ENCODE measurements at places on chromosomes 3 and 15.

DNA sequence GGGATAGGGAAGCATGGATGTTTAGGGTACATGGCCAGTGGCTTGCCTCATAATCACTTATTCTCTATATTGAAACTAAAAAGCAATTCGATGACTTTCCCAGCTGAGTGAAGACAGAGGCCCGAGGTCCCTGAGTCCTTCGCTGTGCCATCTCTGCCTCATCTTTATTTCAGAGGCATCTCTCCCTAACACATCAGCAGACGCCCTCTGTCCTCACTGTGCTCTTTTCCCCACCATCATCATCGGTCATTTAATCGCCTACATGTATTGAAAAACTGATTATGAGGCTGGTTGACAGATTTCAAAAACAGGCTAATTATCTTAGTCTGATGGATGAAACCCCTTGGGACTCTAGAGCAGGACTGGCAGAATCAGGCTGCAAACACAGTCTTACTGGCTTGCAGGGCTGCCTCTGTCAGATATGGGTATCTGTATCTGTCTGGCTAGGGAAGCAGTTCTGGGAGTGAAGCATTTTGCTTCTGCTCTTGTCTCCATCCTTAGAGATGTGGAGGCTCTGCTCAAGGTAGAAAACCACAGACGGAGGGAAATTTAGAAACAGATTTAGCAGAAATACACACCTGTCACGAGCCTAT is 291.0 kb upstream of the CHRM5 start:
- no peak for DNase-seq

DNA sequence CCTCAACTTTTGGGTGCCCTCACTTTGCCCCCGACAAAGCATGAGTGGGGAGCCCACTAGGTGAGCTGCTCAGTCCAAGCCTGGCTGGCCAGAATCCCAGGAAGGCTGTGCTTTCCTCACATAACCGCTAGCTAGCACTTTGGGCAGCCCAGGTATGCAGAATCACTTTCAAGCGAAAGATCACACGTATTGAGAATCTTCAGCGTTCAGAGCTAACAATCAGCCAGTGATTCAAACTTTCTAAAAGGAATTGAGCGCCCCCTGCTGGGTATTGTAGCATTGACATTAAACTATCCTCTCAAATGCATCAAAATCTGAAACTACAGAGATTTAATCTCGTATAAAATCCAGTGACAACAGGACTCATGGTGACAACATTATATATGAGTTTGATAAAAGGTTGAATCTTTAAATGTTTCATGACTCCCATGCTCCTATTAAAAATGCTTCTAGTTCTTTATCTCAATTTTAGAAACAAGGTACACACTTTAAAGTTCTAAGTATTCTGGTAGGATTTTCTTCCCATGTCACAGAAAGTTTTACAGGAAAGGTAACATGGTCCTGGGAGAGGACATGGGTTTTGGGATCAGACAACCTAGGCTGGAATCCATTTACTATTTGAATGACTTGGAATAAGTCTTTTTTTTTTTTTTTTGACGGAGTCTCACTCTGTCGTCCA is 11.8 kb downstream of the ANAPC13 start:
- DNase-seq = peak; percentile 34

DNA sequence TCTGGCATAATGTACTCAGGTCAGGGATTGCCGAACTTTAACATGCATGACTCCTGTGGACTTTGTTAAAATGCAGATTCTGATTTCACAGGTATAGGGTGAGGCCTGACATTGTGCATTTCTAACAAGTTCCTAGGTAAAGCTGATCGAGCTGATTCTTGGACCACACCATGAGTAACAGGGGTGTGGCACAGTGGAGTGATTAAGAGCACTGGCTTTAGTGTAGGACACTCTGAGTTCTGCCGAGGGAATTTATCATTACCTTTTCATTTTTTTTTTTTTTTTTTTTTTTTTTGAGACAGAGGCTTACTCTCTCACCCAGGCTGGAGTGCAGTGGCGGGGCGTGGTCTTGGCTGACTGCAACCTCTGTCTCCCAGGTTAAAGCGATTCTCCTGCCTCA is 169.3 kb downstream of the ADAMTS9 start:
- no peak for DNase-seq

DNA sequence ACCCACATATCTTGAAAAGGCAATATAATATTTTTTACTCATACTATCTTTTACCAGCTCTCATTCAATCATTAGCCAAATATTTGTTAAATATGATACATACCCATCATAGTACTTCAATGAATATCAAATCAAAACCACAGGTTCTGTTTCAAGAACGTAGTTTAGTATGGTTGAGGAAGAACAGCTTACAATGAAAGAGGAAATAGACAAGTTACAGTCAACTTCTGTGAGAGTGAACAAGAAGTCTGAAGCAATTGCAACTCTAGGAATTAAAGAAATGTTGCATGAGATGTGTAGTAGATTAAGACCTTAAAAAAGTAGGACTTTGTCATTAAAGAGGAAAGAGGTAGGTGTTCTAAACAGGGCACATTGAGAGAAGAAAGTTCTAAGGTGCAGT is 9.3 kb downstream of the BCHE start:
- no peak for DNase-seq

DNA sequence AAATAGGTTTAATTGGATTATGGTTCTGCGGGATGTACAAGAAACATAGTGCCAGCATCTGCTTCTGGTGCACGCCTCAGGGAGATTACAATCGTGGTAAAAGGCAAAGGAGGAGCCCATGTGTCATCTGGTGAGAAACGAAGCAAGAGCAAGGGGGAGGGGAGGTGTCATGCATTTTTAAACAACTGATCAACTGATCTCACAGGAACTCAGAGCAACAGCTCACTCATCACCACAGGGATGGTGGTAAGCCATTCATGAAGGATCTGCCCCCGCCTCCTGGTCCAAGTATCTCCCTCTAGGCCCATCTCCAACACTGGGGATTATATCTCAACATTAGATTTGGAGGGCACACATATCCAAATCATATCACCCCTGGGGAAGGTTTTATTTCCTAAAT is 42.1 kb upstream of the FGF7 start:
- DNase-seq = no peak
